Colonic mucosa (tissue), 4 donors: ENCODE measurements at places on chromosomes 1 and 21. TPM values are rescaled to one million over a fixed set of nuclear protein-coding genes. Genes with fewer than 3 reads are reported as not detected.

Gene IL20
- total RNA-seq = not detected

Gene SPRR2G
- not detected for total RNA-seq

Gene RGS4
- total RNA-seq = 1.9 TPM

Gene TEDDM1
- total RNA-seq = not detected

Gene LRRN2
- 13.1 TPM for total RNA-seq

Gene TDRD5
- total RNA-seq = 0.80 TPM

Gene SH3D21
- 22.8 TPM for total RNA-seq

Gene SLAMF6
- total RNA-seq = 1.1 TPM

Gene KTI12
- total RNA-seq = 7.5 TPM

Gene PTAFR
- 3.9 TPM for total RNA-seq

Gene FAM76A
- total RNA-seq = 10.5 TPM

Gene FCRL5
- 0.90 TPM for total RNA-seq

Gene PADI3
- total RNA-seq = 0.13 TPM

Gene RNF186
- 71.4 TPM for total RNA-seq

Gene S100A14
- 565 TPM for total RNA-seq

Gene FCGR1A
- 1.1 TPM for total RNA-seq

Gene NUP210L
- total RNA-seq = 0.11 TPM

Gene CYP2J2
- total RNA-seq = 56.8 TPM

Gene TRAF3IP3
- total RNA-seq = 2.0 TPM

Gene ATP6V1G3
- not detected for total RNA-seq

Gene FAM89A
- total RNA-seq = 3.6 TPM

Gene CLCA4
- 194 TPM for total RNA-seq

Gene DIO1
- 0.32 TPM for total RNA-seq

Gene NEXN
- total RNA-seq = 10.9 TPM

Gene C8A
- total RNA-seq = not detected

Gene MPL
- total RNA-seq = 0.12 TPM

Gene TRIM45
- 1.2 TPM for total RNA-seq

Gene RGSL1
- not detected for total RNA-seq

Gene ANGPTL3
- not detected for total RNA-seq

Gene AGMAT
- total RNA-seq = 21.6 TPM

Gene SLC22A15
- 1.1 TPM for total RNA-seq

Gene LINGO4
- 0.12 TPM for total RNA-seq

Gene TAL1
- total RNA-seq = 1.2 TPM

Gene DARS2
- total RNA-seq = 51.9 TPM

Gene PTGFR
- 1.1 TPM for total RNA-seq

Gene RPTN
- not detected for total RNA-seq

Gene LRRC38
- not detected for total RNA-seq

Gene AMIGO1
- total RNA-seq = 2.5 TPM

Gene ARHGAP30
- 5.3 TPM for total RNA-seq
